ENCODE measurements at places on chromosomes 4 and X.

DNA sequence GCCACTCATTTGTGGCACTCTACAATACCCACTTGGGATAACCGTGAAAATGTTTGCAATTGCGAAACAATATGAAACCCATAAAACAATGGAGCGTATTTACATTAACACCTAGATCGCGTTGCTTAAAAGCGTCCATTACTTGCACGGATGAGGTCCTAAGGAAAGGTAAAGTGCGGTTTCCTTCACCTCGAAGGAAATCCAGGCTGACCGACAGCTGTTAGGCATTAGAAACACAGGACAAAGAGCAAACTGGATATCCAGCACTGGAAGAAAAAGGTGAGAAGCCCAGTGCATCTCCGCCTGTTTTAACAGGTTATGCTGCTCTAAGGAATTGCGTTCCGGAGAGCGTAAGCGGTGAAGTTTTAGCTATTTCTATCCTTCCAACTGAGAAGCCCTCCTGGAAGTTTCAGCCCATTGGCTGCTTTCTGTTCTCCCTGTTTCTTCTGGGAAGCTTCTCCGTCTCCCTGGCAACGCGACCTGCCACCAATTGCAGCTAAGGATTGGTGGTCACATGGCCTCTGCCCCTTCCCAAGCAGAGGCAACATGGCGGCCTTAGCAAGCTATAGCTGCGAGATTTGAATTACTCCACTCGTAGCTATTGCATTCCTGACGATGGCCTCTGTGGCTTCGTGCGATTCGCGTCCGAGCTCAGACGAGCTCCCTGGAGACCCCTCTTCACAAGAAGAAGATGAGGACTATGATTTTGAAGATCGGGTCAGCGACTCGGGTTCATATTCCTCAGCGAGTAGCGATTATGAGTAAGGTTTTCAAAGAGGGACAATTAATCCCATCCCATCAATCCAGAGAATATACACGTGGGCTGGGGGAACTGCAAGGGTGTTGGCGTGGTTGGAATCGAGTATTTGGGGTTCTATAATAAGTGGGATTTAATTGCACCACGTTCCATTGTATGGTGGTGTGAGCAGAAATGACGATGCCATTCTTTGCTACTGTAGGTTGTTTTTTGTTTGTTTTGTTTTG lies at the start of gene INTU:
TSS of gene INTU (plus strand) at position 538 of the 984 bp plus-strand sequence. CDS start at position 616, 78 bp downstream.
- no peak for DNase-seq

- no peak for DNase-seq
Observed at GRCh38 chrX:27767387-27767786, 40.4 kb upstream of the MAGEB10 start.

GRCh38 chrX:138858951-138859350 lies 147.4 kb upstream of the FGF13 start:
- DNase-seq = no peak

- no peak for DNase-seq
Observed at GRCh38 chrX:146906166-146906565, 91.6 kb upstream of the CXorf51A start.

DNA sequence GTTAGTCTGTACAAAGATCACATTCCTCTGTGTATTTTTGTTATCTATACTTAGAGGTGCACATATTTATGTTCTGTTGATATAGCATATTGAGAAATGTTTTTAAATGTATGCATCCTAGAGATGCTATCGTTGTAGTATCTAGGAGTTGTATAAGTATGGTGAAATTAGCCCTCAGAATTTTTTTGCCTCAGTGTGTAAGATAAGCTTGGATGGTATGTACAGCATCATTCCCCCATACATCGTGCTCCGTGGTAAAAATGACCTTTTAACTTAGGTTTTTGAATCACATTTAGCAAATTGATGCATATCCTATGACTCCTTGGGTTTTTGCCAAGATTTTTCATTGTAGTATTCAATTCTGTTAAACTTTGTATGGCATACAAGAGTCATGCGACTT lies 113.5 kb downstream of the RPA4 start:
- DNase-seq = no peak

DNA sequence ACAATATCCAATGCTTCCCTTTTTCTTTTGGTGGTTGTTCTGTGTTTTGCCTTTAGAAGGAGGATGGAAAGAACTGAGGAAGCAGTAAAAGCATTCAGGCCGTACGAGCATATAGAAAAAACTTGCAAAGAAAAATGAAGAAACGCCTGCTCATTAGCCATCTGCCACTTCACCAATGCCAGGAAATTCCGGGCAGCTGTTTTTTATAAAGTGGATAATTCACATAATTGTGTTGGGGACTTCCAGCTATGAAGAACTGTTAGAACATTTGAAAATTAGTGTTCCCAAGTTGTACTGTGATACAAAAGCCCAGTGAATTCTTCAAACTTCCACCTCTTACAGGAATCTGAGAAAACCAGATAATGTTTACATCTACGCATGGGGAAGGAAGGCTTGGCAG lies 11.7 kb downstream of the RELL1 start:
- DNase-seq = no peak

- DNase-seq = no peak
Observed at GRCh38 chr4:8571702-8572685, 8.2 kb upstream of the GPR78 start.

DNA sequence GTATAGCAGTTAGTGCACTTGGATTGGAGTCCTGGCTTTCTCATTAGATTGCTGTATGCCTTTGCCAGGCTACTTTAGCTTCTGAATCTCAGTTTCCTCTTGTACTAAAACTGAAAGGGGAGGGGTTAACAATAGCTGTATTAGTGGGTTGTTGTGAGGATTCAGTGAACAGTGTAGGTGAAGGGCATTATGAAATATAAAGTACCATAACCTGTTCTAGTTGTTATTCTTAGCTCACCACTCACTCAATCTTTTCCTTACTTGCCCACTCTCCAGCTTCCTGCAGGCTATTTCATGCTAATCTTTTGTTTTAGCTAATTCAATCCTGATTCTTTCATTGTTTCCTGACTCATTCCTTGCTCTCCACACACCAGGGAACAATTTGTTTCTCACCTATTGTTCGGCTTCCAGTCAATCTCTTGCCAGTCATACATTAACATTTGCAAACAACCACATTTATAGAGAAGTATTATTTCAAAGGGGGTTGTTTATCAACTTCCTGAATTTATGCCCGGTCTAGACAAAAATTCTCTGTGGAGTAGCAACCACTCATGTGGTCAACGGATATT lies 50.6 kb upstream of the EDA start:
- no peak for DNase-seq

DNA sequence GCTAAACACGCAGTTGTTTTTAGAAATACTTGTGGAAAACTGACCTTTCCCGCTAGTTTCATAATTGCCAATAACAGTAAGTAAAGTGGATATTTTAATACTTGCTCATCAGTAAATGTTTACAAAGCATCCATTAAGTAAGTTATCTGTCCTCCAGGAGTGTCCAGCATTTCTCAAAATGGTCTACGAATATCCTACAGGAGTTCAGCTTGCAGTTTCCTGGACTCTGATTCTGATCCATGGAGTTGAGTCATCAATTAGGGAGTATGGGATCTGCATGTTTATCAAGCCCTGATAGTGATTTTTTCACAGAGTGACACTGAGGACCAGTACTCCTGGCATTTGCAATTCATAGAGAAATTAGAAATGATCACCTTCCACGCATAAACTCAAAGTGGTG lies 325.2 kb upstream of the AADAT start:
- no peak for DNase-seq

- DNase-seq = no peak
Observed at GRCh38 chrX:42869659-42870476, 91.9 kb upstream of the PPP1R2C start.

DNA sequence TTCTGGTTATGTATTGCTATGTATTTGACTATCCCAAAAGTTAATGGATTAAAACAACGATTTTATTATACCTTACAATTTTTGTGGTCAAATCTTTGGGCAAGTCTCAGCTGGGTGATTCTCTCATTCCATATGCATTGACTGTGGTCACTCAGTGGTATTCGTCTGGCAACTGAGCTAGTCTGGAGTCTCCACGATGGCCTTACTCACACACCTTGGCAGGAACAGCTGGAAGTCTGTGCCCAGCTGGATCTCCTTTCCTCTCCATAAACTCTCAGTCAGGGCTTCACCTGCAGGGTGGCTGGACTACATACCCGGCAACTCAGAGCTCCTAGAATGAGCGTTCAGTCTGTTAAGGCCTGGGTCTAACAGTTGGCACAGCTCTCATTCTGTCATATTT lies 141.1 kb upstream of the WDFY3 start:
- no peak for DNase-seq

- DNase-seq = no peak
Observed at GRCh38 chr4:25441519-25442117, 64.6 kb downstream of the ANAPC4 start.

GRCh38 chr4:151674804-151675391 lies 85.9 kb downstream of the GATB start:
- DNase-seq = no peak

GRCh38 chr4:129972257-129972656 lies 876.3 kb downstream of the C4orf33 start:
- DNase-seq = no peak

DNA sequence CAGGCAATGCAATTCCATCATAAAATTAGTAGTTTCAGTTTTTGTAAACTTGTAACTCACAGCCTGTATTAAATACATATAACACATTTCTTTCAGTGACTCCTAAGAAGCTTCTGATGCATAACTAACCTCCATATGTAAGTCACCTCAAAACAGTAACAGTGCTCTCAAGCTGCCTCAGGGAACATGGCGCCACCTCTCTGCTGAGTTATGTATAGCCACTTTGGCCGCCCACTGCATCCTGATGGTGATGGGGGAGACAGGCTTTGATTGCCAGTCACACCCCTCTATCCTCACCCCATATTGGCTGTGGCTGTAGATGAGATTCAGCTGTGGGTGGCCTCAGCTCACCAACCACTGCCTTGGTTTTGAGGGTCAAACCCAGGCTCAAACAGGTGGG lies 54.3 kb downstream of the LRBA start:
- DNase-seq = no peak

- DNase-seq = no peak
Observed at GRCh38 chr4:86160426-86160825, 199.4 kb downstream of the MAPK10 start.

DNA sequence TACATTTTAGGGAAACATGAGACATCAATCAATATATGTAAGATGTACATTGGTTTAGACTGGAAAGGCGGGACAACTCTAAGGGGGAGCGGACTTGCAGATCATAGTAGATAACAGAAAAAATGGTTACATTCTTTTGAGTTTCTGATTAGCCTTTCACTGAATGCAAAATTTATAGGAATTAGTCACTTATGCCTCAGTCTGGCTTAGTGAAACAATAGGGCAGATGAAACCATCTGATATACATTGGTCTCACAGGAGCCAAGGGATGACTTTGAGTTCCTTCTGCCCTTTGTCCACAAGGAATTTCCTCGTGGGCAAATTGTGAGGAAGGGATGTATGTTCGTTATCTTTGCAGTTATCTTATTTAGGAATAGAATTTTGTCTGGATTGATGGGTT lies 128.2 kb downstream of the ARSF start:
- DNase-seq = no peak

GRCh38 chrX:140709421-140709846 lies at the start of gene LINC00632:
LINC00632 (plus strand) TSS chrX:140709759.
- DNase-seq = no peak

- DNase-seq = no peak
Observed at GRCh38 chrX:41728125-41728524, 4.1 kb downstream of the GPR82 start.

- no peak for DNase-seq
Observed at GRCh38 chrX:73647212-73647611, 84.2 kb downstream of the CHIC1 start.

- DNase-seq = no peak
Observed at GRCh38 chrX:20116087-20116576, 575 bp downstream of the MAP7D2 start.

GRCh38 chrX:18769812-18770573 lies 62.5 kb downstream of the PPEF1 start:
- DNase-seq = no peak

DNA sequence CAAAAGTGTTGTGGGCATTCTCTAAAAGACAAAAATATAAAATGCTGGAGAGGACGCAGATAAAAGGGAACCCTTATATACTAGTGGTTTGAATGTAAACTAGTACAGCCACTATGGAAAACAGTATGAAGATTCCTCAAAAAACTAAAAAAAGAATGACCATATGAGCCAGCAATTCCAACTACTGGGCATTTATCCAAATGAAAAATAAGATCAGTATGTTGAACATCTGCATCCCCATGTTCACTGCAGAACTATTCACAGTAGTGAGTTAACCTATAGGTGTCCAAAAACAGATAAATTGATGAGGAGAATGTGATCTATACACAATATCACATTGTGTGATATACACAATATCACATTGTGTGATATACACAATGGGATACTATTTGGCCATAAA lies 1615.3 kb downstream of the PCDH18 start:
- DNase-seq = no peak

GRCh38 chr4:3193531-3194203 lies 55.3 kb upstream of the MSANTD1 start:
- no peak for DNase-seq

DNA sequence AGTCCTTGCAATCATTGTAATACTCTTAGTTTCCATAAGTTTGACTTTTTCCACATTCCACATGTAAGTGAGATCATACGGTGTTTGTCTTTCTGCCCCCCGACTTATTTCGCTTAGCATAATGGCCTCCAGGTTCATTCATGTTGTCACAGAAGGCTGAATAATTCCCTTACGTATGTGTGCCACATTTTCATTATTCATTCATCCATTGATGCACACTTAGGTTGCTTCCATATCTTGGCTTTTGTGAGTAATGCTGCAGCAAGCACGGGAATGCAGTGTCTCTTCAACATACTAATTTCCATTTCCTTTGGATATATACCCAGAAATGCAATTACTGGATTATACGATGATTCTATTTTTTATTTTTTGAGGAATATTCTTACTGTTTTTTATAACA lies 22.0 kb upstream of the VEGFC start:
- no peak for DNase-seq

DNA sequence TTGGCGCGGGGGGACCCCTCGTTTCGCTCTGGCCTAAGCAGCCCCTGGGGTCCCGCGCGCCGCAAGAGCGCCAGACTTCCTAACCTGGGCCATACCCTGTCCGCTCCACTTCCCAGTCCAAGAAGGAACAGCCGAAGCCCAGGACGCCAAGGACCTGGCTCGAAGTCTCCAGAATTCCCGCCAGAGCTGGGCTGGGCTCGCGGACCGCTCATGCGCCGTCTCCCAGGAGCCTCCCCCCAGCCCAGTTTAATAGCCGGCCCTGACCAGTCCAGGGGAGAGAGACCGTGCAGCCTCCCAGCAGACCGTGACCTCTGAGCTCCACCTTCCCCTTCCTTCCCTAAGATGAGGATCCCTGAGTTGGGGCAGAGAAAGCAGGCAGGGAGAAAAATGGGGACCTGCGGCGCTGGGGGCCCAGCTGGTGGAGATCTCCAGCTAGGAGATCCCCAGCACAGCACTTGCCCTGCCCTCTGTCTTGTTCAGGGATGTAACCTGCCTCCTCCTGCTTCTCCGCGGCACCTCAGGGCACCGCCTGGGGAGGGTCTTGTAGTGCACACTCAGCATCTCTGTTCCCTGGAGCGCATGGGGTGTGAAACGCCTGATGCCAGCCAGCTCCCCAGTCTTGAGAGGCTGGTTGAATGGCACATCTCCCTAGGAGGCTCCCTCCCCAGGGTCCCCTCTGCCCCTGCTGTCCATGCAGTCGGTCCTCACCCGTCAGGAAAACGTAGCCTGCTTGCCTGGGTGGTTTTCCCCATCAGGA lies 1.2 kb upstream of the LETM1 start:
- no peak for DNase-seq

- DNase-seq = no peak
Observed at GRCh38 chrX:13226214-13226613, 93.6 kb downstream of the ATXN3L start.

- DNase-seq = no peak
Observed at GRCh38 chr4:8399298-8399697, 41.2 kb downstream of the ACOX3 start.

GRCh38 chrX:115894087-115894486 lies 276.5 kb upstream of the AGTR2 start:
- DNase-seq = no peak
